Stimulated activated naive CD8-positive, alpha-beta T cell treated with anti-CD3 and anti-CD28 coated beads, Interleukin-15, Interleukin-2, amounts not matched to agents 100 U/mL and 50 U/mL, for 24 hours (primary cell): ENCODE measurements at places on chromosomes 11 and 22.

DNA sequence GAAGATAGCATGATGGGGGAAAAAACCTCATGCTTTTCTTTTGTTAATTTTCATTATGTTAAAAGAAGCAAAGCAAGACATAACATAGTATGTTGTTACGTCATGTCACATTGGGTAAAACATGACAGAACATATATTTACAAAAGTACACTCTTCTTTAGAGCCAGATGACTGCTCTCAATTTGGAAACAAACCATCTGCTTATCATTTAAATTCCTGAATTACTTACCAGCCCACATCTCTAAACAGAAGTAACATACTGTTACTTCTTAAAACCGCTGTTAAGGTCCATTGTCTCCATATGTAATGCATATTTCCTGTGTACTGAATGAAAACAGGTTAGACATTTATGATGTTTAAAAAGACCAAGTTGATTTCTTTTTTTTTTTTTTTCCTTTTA is 100.0 kb downstream of the TMEM135 start:
- DNase-seq = no peak

DNA sequence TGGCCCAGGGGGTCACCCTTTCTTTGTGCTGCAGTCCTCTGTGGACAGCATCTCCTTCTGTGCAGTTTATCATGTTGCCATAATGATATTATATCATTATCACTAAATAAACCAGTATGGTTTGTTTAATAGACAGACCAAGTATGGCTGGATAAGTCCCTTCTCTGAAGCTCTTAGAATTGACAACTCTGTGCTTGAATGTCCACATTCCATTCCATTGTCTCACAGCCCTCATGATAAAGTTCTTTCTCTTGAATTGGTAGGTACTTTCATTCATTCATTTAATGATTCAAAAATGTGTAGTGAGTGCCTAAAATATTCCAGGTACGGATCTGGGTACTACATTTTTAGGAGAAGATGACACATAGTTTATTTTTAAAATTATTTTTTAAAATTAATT is 7.8 kb downstream of the RPS6KA4 start:
- DNase-seq = no peak

- no peak for DNase-seq
Measured at GRCh38 chr11:33696411-33696810, 4.2 kb downstream of the C11orf91 start.

GRCh38 chr11:20048246-20048645 is 112.0 kb downstream of the DBX1 start:
- DNase-seq = no peak

- DNase-seq = peak; percentile 93
Measured at GRCh38 chr11:842370-843002, at the start of the genes POLR2L and TSPAN4. Gene POLR2L (minus strand): TSS chr11:842529. CDS start chr11:842508, 21 bp downstream. Gene TSPAN4 (plus strand): TSS chr11:842852. CDS start chr11:850305, 7,453 bp downstream.

DNA sequence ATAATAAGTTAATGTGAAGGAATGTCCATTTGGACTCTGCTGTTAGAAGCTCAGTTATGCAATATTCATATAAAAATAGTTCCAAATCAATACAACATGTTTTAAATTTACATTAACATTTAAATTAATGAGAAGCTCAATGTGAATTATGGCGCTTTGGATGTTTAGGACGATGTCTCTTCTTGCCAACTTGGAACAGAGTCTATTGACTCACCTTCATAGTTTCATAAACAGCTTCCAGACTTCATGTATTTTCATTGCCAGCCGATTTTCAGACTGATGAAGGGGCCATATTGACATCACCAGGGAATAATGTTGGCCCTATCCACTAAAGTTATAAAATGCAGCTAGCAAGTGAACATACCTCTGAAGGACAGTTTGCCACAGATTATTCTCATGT is 1136.2 kb downstream of the LRRC4C start:
- no peak for DNase-seq

GRCh38 chr11:1743585-1744136 is 6.7 kb downstream of the IFITM10 start:
- DNase-seq = no peak

DNA sequence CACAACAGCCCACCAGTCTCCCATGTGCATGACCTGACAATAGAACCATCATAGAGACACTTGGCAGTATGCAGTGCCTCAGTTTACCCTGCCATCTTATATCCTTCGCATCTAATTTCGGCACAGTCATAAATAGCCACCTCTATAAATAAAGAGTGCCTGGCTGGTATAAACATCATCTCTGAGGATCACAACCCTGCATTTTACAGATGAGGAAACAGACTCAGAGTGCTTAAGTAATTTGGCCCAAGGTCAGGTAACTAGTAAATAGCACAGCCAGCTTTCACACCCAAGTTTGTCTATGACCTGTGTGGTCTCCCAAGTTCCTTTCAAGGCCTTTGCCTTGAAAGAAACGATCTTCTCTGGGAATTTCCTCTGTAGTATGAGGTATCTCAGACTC is 44.6 kb downstream of the CYB5R2 start:
- no peak for DNase-seq

GRCh38 chr11:105233285-105233684 is 93.7 kb upstream of the CARD18 start:
- no peak for DNase-seq

DNA sequence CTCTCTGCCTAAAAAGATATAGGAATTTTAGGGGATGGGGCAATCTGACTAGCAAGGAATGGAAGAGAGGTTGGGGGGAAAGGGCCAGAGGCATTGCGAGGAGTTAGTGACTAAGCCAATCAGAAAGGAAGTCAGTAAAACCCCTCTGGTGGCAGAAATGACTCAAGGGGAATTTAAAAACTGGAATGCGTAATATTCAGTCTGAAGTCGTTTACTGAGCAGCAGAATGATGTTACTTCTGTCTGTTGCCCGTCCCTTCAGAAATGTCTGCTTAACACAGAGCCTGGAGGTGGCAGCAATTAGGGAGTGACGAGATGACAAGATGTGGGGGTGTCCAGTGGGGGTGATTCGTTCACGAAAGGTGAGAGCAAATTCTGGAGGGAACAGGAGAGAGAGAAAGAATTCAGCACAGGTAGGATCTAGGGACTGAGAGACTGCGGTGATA is 107.7 kb upstream of the CLMP start:
- peak; percentile 37 for DNase-seq

DNA sequence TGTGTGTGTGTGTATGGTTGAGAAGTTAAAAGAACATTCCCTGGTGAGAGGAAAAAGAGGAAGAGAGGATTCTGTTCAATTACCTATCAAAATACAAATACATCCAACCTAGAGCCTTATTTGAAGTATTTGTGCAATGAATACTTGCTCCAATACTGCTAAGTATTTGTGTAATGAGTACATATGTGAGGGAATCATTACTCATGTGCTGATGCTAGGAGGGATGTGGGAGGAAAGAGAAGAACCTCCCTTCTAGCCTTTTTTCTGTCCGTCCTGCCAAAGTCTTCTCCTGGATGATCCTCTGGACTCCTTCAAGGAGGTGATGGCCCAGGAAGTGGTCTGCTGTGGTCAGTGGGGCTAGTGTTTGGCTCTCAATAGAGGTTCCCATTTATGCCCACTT is 36.0 kb upstream of the ACCSL start:
- no peak for DNase-seq

DNA sequence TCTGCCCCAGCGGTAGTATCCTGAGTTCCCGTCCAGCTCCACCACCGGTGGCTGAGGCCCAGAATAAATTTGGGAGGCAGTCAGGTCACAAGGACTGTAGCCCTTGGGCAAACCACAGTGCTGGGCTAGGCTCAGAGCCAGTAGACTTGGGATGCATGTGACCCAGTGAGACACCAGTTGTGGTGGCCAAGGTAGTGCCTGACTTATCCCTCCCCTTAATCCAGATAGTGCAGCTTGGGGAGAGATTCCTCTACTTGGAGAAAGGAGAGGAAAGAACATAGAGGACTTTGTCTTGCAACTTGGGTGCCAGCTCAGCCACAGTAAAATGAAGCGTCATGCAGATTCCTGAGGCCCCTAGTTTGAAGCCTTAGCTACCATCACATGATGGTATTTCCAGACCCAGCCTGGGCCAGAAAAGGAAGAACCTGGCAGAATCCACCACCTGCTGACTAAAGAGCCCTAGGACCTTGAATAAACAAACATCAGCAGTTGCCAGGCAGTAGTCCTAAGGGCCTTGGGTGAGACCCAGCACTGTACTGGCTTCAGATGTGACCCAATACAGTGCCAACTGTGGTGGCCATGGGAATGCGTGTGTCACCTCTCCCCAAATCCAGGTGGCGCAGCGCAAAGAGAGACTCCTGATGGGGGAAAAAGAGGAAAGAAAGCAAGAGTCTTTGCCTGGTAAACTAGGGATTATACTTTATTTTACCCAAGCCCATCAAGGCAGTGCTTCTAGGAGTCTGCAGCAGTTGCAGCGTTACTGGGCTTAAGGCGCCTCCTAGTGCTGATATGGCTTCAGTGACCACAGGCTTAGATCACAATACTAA is 17.0 kb upstream of the DDX10 start:
- DNase-seq = peak; percentile 66

DNA sequence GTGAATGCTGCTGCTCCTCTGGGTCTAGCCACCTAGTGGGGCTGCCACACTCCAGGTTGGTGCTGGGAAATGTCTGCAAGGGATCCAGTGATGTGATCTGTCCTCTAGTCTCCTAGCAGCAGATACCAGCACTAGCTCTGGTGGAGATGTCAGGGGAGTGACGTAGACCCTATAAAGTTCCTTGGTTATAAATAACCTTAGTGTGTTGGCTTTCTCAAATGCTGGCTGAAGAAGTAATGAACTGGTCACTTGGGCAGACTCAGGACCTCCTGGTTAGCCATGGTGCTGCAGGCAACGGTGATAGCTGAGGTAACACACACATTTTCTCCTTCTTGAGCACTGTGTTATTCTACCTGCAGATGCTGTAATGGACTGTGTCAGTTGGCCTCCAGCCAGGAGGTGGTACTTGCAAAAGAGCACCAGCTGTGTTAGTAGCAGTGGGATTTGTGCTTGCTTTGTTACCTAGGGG is 35.5 kb downstream of the BBOX1 start:
- DNase-seq = no peak

- no peak for DNase-seq
Measured at GRCh38 chr11:5290106-5290505, 11.6 kb downstream of the OR51B4 start.

- no peak for DNase-seq
Measured at GRCh38 chr11:35313066-35313759, 106.1 kb downstream of the SLC1A2 start.

DNA sequence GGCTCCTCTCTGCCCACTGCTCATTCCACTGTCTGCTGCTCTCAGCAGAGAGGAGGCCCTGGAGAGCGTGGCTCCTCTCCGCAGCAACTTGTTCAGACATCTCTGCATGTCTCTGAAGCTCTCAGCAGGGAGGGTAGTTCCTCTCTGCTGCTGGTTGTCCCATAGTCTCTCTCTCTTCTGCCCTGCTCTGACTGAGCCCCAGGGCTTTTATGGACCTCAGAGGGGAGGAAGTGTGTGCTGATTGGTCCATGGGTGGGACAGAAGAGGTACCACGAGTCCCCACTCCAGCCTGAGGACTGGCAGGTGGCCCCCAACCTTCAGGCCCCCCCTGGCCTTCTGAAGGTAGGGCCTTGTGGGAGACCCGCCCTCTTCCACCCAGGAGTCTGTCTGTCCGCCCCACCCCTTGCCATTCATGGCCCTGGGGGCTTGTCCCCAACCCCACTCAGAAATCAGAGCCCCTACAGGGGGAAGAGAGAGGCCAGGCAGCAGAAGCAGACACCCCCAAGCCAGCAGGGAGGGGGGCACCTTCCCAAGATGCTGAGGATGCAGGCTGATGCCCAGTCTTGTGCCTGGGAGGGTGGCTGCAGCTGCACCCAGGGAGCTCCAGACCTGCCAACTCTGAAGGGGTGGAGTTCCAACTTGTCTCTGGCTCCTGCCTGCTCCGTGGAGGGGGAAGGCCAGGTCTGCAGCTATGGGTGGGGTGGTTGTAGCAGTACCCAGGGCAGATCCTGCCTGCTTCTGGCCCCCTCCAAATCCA is 35.1 kb downstream of the C11orf91 start:
- no peak for DNase-seq

- no peak for DNase-seq
Measured at GRCh38 chr11:95541715-95542114, 247.9 kb downstream of the FAM76B start.

- DNase-seq = peak; percentile 48
Measured at GRCh38 chr11:9001736-9002135, 2.1 kb downstream of the NRIP3 start.

DNA sequence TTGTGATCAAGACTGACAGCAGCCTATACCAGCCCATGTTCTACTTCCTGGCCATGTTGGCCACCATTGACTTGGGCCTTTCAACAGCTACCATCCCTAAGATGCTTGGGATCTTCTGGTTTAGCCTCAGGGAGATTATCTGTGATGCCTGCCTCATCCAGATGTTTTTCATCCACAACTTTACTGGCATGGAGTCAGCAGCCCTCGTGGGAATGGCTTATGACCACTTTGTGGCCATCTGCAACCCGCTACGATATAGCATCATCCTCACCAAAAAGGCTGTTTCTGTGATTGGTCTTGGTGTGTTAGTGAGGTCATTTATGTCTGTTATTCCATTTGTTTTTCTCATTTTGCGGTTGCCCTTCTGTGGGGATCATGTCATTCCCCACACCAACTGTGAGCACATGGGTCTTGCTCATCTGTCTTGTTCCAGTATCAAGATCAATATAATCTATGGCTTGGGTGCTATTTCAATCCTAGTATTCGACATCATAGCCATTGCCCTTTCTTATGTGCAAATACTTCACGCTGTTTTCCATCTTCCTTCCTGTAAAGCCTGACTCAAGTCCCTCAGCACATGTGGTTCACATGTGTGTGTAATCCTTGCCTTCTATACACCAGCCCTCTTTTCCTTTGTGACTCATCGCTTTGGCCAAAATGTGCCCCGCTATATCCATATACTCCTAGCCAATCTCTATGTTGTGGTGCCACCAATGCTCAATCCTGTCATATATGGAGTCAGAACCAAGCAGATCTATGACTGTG is 23.6 kb downstream of the OR52E1 start:
- no peak for DNase-seq

DNA sequence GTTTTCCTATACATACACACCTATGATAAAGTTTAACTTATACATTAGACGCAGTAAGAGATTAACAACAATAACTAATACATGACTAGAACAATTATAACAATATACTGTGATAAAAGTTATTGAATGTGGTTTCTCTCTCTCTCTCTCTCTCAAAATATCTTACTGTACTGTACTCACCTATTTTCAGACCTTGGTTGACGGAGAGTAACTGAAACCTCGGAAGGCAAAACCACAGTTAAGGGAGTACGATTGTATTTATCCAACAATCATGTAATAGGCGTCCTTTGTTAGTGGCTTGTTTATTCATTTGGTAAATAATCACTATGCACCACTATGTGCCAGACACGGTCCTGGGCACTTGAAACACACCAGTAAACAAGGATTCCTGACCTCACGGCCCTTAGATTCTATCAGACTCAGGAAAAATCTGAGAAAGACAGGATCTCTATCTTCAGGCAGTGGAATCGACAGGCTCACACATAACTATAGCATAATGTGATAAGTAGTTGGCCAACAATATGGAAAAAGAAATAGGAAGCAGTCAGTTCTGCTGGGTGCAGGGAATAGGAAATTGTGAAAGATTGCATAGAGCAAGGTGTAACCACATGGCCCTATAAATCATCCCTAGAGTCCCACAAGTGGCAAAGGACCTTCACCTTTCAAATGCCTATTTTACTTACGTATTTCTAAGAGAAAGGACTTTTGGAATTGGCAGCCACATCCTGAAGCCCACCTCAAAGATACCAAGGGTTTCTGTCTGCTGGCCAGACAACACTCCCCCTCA is 12.0 kb downstream of the ETS1 start:
- no peak for DNase-seq
